Effector CD8-positive, alpha-beta T cell (primary cell): ENCODE measurements at places on chromosomes 3 and 15.

GRCh38 chr3:77078279-77078678, 38.4 kb downstream of the ROBO2 start:
- no peak for DNase-seq

GRCh38 chr3:95751509-95751908, 1062.9 kb upstream of the EPHA6 start:
- DNase-seq = no peak

GRCh38 chr3:37554364-37554763, 307.3 kb upstream of the CTDSPL start:
- DNase-seq = no peak

GRCh38 chr3:5442106-5442785, 254.7 kb downstream of the EDEM1 start:
- no peak for DNase-seq

DNA sequence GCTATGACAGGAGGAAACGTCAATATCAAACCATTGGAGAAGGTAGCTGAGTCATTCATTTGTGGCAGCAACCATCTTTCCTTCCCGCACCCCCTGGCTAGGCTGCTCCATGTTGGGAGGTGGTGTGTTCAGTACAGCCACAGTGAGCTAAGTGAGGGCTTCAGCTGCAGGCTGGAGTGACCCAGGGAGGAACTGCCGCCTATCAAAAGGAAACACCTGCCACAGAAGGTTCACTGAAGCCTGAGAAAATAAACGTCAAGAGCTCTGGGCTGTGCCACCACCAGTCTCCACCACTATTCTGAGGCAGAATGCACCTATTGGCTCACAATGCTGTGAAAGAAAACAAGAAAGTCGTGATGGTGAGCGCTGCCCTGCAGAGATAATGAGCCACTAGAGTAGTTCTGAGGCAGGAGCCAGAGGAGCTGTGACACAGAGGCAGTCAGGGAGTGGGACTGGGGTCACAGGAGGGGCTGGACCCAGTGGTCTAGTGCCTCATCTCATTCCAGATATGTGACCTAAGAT, 34.8 kb upstream of the CD47 start:
- peak; percentile 13 for DNase-seq

GRCh38 chr3:128590948-128591347, 59.7 kb downstream of the RPN1 start:
- DNase-seq = no peak

DNA sequence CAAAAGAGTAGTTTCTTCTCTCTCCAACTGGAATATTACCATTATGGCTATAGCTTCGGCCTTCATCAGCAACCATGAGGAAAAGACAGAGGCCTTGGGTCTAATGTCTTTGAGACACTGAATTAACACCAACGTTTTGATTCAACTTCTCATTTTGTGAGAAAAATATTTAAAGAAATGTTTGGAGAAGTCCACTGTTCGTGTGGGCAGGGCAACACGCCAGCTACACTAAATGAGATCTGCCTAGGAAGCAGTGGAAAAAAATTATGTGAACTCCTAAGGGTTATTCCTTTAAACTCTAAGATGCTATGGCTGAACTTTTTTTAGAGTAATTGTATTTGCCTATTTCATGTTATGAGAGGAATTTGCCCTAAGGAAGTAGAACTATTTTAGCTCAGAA, 41.8 kb downstream of the NCEH1 start:
- DNase-seq = no peak

DNA sequence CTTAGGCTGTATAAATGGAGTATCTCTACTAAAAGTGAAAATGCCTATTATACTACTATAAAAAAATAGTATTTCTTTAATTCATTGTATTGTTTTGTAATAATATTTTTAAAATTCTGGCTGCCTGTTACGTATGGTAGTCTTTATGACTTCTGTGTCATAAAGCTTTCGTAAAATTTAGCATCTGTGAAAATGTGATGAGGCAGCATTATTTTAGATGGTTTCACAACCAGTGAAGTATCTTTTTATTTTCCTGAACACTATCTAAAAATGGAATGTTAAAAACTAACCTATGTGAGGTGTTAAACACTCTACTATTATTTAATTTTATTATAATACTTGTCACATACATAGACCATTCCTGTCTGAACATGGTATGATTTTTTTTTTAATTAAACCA, 46.2 kb downstream of the LRCH3 start:
- no peak for DNase-seq

GRCh38 chr15:81052046-81052445, 51.3 kb downstream of the TLNRD1 start:
- DNase-seq = no peak

- no peak for DNase-seq
Measured at GRCh38 chr3:4670352-4670751, 177.2 kb downstream of the ITPR1 start.

DNA sequence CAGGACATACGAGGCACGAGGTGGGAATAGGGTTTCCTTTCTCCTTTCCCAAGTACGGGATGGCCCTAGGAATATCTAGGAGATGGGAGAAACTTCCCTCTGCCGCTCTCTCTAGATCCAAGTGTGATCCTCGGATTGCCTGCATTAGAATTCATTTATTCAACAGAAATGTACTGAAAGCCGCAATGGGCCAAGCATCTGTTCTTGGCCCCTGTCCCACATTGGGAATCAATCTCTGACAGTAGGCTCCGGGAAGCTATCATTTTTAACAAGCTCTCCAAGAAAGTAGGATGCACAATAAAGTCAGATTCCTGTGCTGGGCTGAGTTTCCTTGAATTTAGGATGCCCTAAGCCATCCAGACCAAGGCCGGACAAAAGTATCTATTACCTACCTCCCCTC, 37.2 kb upstream of the CA12 start:
- no peak for DNase-seq

DNA sequence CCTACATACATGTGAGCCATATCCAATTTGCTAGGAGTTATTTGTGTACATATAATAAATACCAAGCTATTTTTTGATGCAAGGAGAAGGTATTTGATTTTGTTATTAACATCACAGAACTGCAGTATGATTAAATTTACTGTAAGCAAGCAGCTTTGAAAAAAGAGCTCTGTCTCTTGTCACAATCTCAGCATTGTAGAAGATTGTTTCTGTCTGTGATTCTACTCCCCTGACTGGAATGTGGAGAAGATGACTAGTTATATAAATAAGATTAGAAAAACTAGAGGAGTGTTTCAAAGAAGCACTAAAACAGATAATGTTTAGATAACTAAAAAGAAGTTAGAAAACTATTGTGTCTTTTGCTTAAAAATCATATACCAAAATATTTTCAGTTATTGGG, 17.1 kb upstream of the DCBLD2 start:
- no peak for DNase-seq

DNA sequence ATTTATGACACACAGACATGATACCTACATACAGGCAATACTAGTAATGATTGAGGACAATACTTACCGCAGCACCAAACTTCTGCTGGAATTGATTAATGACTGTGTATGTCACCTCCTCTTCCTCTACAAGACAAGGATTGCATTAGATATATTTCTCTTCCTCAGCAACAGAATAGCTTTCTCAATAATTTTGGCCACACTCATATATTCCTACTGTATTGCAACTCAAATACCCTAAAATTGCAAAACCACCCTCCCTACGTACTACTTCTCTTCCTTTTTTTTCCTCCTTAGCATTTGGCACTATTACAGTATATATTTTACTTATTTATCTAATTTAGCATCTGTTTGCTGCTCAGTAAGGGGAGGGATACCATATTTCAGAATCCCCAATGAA, 14.8 kb downstream of the EXD1 start:
- DNase-seq = no peak

GRCh38 chr15:83449250-83449671, 2.1 kb downstream of the SH3GL3 start:
- no peak for DNase-seq

GRCh38 chr3:4956738-4957137, 22.5 kb upstream of the BHLHE40 start:
- DNase-seq = no peak

- no peak for DNase-seq
Measured at GRCh38 chr3:17832016-17832415, 89.6 kb upstream of the TBC1D5 start.

- no peak for DNase-seq
Measured at GRCh38 chr3:185280572-185281365, 26.9 kb upstream of the EHHADH start.

- no peak for DNase-seq
Measured at GRCh38 chr3:134965865-134966481, 170.9 kb downstream of the EPHB1 start.

DNA sequence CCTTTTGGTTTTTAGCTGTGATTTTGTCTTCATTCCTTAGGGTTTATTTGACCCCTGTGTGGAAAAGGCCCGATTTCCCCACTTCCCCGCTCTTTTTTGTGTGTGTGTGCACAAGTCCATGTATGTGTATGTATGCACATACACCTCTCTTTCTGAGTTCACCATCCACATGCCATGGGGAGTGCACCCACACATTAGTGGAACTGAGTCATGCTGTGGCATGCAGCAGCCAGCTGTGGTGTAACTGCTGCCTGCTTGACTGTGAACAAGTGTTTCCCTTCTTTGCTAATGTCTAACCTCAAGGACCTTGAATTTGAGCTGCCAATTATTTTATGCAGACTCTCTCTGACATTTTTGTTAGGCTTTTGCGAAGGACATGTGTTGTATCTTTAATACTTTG, 434.9 kb upstream of the TPM1 start:
- DNase-seq = no peak

- peak; percentile 76 for DNase-seq
Measured at GRCh38 chr15:81274931-81275707, 48.8 kb downstream of the STARD5 start.

DNA sequence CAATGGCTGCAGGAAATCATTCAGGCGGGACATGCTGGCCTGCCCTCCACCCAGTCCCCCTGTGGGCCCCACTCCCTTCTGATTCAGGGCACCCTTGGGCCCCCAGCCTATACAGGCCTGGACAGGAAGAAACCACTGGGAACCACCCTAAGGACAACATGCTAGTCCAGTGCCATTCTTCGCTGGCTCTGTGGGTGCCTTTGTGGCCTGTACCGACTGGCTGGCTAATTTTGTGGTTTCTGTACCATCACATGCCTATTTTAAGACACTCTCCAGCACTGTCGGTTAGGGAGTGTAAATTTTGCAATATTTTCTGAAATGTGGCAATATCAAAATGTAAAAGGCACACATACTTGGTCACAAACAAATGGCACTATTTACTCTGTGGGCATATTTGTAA, 61.4 kb upstream of the POLG start:
- no peak for DNase-seq

DNA sequence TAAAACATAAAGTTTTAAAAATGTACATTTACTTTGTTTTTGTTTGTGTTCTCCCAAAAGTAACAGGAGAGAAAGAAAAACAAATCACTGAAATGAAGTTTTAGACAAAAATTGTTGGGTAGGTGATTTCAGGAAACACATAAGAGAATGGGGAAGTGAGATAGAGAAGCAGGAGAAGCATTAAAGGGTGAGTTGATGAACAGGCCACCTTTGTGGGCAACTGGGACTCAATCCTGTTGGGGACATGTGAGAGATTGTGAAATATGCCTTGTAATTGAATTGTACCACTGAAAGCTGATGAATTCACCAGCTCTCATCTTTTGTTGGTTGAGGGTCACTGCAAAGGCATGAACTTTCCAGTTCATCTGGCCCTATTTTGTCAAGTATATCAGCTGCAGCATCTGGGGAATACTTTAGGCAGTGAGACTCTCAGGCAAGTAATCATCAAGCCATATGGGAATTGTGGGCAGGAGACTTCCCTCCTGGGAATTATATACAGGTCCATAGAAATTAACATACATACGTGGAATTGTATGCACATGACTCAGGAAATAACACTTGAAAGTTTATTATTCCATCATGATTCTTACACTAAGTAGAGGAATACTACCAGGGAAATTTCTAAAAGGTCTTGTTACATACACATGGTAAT, 181.0 kb downstream of the ZBBX start:
- no peak for DNase-seq

GRCh38 chr3:184016811-184017671, 643 bp downstream of the ABCC5 start:
- peak; percentile 33 for DNase-seq

GRCh38 chr3:133944641-133945380, 49.1 kb upstream of the RAB6B start:
- no peak for DNase-seq

DNA sequence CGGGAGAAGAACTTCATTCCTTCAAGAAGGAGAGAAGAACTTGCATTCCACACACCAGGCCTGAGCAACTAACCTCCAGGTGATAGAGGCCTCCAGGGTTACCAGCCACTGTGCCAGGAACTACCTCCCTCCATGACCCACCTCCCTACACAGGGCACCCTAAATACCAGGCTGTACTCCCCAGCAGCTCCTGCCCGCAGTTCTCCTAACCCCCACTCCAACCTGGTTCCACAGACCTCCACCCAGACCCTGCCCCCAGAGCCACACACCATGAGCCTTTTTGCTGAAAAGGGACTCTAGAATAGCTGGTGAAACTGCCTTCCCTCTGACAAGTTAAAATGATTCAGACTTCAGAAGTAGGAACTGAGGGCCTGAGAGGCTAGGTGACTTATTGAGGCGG, 8.2 kb downstream of the IGDCC3 start:
- no peak for DNase-seq

GRCh38 chr3:186417791-186418190, 55.8 kb upstream of the DGKG start:
- no peak for DNase-seq

DNA sequence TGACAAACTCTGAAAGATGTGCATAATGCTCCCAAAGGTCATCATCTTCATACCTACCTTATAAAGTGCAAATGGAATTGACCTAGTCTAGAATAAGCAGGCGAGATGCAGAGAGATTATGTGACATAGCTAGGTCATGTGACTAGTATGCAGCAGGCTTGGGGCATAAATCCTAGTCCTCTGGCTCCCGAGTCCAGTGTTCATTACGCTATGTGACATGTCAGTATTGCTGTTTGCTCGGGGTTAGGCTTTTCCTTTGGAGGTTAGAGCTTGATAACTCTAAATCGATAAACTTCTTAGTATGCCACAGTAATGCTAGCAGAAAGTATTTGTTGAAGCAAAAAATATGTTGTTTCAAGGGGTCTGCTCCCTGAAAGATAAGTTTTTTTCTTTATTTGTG, 481.7 kb upstream of the TPRG1 start:
- no peak for DNase-seq

GRCh38 chr15:49163678-49164077, 6.4 kb upstream of the GALK2 start:
- DNase-seq = no peak

DNA sequence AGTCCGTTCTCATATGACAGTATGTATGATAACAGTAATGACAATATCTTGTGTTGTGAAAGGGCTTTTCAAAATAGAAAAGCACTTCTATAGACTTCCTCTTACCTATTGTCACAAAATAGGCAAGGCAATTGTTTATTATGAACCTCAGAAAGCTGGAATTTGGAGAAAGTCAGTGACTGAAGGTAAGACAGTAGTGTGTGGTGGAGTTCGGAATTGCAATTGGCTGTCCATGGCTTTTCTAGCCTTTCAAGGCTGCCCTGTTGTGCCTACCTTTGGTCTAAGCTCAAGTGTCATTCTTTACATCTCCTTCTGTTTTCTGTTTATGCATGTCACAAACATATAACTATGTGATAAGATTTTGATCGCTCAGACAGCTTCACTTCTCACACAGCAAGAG, 219.3 kb upstream of the NR2E3 start:
- no peak for DNase-seq

- DNase-seq = no peak
Measured at GRCh38 chr15:95580121-95580520, 750.4 kb upstream of the NR2F2 start.
